ENCODE measurements at places on chromosomes 4 and X.

GRCh38 chr4:164616961-164617360 is 137.0 kb upstream of the SMIM31 start:
- DNase-seq = no peak

GRCh38 chr4:26141911-26142638 is 178.7 kb upstream of the RBPJ start:
- DNase-seq = peak; percentile 72

DNA sequence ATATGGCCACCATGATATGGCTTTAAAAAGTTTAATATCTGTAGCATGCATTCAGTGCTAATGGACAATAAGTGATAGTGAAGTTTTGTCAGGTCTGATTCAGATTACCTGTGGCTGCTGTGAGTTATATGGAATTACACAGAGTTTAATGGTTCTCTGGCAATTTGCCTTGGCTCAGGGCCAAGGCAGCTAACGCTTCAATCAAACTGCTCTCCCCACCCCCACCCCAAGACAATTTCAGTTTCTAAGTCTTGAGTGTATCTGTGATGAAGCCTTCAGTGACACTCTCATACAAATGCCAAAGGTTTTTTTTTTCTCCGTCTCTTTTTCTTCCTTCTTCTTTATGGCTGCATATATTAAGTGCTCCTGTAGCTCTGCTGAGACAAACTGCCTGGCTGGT is 106.6 kb downstream of the SHROOM4 start:
- no peak for DNase-seq

DNA sequence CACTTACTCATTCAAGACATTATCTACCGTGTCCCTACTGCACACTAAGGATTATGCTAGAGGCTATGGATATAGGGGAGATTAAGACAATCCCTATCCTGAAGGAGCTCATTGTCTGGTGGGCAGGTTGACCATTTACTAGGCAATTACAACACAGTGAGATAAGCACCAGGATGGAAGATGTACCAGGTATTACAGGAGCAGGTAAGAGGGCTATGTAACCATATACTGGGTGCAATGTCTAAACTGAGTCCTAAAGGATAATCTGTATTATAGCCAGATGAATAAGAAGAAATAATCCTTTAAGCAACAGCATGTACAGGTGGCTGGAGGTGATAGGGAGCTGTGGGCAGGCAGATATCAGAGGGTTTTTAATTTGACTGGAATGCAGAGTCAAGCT is 113.3 kb upstream of the TBC1D9 start:
- no peak for DNase-seq

DNA sequence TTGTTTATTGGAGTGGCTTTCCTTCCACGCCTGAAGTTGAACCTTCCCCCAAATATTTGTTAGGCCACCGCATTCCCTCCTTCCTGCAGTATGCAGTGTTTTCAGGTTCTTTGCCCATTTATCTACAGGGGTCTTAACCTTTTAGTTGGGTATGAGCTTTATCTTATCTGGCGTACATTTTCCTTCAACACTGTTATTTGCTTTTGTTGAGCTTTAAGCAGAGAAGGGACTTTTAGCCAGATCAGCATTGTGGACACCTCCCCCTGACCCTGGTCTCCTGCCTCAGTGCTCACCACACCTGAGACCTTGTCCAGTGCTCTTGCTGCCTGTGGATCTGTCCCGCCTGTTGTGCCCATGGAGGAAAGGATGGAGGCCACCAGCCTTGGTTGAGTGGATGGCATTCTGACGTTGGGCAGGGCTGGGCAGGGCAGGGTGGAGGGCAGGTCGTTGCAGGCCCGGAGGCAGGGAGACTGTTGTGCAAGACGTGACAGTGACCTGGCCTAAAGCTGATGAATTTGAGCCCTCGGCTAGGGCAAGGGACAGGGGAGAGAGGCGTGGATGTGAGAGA is 998 bp upstream of the DUSP9 start:
- peak; percentile 10 for DNase-seq

DNA sequence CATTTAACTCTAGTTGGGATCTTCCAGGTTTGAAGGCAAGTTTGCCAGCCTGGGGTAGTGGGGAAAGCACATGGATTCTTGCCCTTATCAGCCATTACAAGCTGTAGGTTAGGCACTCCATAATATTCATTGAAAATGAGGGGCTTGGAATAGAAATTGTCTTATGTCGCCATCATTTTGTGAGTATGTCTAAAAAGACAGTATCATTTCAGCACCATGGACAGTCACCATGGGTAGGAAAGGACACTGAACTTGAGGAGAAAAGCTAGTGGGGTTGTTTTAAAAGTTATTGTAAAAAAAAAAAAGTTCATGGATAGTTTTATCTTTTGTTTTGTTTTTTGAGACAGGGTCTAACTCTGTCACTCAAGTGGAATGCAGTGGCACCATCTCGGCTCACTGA is 356.1 kb downstream of the HNRNPD start:
- DNase-seq = peak; percentile 1

GRCh38 chr4:12635629-12636028 is 848.5 kb downstream of the RAB28 start:
- DNase-seq = no peak

DNA sequence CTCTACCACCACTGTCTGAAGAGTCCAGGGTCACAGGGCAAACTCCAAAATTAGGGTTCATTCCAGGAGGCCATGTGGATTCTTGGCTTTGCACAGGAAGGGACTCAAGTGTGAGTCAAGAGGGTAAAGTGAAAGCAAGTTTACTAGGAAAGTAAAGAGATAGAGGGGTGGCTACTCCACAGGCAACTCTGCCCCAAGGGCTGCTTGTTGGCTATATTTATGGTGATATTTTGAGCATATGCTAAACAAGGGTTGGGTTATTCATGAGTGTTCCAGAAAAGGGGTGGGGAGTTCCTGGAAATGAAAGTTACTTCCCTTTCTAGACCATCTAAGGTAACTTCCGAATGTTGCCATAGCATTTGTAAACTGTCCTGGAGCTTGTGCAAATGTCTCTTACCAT is 1222.0 kb upstream of the TENM3 start:
- DNase-seq = no peak

DNA sequence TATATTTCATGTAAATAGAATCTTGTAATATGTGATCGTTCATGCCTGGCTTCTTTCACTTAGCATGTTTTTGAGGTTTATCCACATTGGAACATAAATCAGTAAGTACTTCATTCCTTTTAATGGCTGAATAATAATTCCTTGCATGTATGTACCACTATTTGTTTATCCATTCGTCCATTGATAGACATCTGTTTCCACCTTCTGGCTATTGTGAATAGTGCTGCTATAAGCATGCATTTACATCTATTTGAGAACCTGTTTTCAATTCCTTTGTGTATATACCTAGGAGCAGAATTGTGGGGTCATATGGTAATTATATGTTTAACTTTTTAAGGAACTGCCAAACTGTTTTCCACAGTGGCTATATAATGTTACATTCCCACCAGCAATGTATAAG is 356.7 kb upstream of the DIPK2B start:
- DNase-seq = no peak

GRCh38 chr4:41590591-41590990 is 52.6 kb downstream of the LIMCH1 start:
- peak; percentile 63 for DNase-seq
